CD4-positive, alpha-beta T cell treated with Interleukin-4 for 4 hours (primary cell): ENCODE measurements at places on chromosomes 11 and 22.

GRCh38 chr11:71338801-71339395 lies 86.5 kb upstream of the SHANK2 start:
- no peak for DNase-seq

DNA sequence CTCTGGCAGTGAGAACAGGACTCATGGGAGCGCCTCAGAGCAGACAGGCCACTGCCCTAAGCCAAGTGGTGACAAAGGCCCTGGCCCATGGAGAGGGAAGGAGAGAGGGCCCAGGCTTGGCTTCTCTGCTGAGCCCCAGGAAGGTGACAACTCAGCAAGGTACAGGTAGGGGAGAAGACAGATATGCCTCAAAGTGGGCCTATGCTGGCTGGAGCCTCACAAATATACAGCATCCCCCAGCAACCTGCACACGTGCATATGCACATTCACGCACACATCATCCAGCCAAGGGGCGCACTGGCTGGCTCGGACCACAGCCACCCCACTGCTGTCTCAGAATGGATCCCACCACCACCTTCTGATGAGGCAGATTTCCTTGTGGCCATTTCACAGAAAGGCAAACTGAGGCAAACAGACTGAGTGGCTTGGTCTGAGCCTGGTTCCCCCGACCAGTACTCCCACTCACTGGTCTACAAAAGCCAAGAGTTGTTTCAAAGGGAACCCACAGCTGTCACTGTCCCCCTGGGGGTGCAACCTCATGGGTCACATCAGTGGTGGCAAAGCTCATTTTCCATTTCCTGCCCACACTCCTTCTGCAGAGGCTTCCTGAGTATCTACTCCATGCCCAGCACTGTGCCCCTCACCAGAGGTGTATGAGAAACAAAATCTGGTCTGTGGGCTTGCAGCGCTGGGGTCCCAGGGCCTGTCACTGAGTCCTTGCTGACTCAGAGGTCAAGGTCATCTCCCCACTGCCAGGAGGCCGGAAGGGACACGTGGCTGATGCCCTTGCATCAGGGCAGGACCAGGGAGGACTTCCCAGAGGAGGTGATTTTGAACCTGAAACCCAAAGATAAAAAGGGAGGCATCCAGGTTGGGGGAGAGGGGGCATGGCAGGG lies 67.3 kb upstream of the PRR5 start:
- no peak for DNase-seq

DNA sequence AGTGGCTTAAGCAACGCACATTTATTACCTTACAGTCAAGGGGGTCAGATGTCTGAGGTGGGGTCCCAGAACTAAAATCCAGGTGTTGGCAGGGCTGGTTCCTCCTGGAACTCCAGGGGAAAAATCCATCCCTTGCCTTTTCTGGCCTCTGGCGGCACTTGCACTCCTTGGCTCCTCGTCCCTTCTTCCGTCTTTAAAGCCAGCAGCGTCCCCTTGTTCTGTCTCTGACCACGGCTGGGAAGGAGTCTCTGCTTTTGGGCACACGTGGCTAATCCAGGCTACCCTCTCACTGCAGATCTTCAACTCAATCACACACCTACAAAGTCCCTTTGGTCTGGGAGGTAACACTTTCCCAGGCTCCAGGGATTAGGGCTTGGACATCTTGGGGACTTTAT lies 73.5 kb upstream of the WNT7B start:
- no peak for DNase-seq

DNA sequence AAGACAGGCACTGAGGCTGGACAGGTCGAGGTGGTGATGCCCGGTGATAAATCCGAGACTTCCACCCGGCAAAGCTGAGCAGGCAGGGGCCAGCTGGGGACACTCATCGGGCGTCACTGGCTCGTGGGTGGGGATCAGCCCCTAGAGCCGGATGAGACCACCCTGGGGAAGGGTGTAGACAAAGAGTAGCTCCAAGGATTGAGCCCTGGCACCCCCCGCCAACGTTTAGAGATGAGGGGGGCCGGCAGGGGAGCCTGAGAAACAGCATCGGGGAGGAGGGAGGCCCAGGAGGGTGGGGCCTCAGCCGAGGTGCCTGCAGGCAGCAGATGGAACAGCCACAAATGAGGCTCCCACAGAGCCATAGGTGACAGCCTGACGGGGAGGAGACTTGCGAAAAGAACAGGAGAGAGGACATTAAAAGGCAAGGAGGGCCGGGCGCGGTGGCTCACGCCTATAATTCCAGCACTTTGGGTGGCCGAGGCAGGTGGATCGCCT lies 27.4 kb upstream of the CBX7 start:
- DNase-seq: no peak

DNA sequence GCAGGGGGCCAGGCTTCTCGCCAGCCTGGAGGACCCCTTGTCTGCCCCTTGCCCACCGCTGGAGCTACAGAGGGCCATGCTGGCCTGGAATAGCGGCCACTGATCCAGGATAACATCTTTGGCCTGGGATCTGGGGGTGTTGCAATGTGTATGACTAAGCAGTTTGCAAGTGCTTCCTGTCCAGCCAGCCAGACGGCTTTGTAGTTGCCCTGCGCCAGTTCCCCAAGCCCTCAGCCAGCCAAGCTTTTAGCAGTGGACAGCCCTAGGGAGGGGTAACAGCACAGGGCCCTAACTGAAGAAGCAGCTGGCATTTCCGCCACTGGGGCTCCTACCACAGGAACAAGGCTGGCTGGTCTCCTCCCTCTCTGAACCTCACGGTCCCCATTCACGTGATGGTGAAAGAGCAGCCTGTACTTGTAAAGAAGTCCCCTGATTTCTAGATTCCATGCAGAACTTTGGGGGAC lies 32.1 kb downstream of the UQCR10 start:
- DNase-seq: no peak

- DNase-seq: no peak
Observed at GRCh38 chr11:88521799-88522201, 184.3 kb upstream of the CTSC start.

- no peak for DNase-seq
Observed at GRCh38 chr11:69154211-69154913, 1.4 kb upstream of the SMIM38 start.

DNA sequence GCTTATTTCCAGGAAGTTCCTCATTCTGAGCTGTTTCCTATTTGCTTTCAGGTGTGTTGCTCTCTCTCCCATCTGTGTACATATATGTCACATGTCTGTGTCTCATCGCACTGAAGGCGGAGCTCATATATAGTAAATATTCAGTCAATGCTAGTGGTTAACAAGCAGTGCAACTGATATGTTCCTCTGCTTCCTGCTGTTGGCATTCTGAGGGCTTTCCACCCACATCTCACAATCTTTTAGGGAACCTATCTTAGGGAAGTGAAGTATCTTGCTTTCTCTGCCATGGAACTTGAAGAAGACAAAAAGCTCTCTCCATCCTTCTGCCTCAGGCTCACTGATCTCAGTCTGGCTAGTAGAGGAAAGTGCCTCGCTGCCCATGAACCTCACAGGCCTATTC lies 139.8 kb downstream of the TTC17 start:
- no peak for DNase-seq

- no peak for DNase-seq
Observed at GRCh38 chr11:133020372-133020714, 512.0 kb downstream of the OPCML start.

GRCh38 chr22:29933619-29934018 lies 50.6 kb downstream of the MTMR3 start:
- DNase-seq: no peak

- no peak for DNase-seq
Observed at GRCh38 chr11:84724256-84724655, 902.9 kb downstream of the DLG2 start.

GRCh38 chr11:235609-235996 lies 539 bp downstream of the SIRT3 start:
- peak; percentile 35 for DNase-seq

DNA sequence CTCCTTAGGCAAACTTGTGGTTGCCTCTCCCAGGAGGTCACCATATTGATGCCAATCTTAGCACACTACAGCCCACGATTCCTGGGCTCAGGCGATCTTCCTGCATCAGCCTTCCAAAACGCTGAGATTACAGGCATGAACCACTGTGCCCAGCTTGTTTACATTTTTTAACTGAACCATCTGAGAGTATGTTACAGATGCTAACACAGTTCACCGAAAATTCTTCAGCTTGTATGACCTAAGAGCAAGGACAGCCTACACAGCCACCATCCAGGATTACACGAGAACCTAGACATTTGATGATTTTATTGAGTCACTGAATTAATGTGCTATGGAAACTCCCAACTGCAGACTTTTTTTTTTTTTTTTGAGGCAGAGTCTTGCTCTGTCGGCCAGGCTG lies 5.8 kb upstream of the LGALS1 start:
- DNase-seq: no peak

DNA sequence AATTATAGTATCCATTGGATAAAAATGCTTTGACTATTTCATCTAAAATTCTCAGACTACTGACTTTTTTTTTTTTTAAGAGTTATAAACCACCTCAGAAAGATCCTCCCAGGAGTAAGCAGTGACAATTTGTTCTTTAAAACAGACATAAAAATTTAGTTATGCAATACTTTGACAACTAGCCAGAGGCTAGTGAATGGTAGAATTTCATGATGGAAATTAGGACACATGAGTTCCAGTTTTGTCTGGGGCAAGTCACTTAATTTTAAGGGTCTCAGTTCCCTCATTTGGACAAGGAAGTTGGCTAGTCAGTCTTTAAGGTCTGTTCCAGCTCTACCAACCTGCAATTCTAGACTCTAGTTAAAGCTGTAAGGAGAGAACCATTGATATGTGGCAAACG lies 2.9 kb downstream of the IL18 start:
- DNase-seq: no peak
